GF-D8 (cell line): ENCODE measurements at places on chromosomes 7 and 10.

- DNase-seq = peak; percentile 53
Measured at GRCh38 chr7:149310113-149310836, 48.3 kb downstream of the ZNF783 start.

DNA sequence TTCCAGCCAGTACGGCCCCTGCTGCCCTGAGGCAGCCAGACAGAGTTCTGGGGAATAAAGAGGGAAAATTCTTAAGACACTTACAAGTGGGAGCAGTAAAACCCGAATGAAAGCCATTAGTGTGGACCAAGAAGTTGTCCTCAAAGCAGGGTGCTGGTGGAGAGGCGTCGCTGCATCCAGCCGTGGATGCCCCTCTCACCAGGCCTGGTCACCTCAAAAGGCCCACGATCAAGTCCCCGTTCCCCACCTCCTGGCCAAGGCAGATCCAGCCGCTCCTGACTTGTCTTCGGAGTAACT, 656 bp downstream of the VSTM4 start:
- DNase-seq = no peak

DNA sequence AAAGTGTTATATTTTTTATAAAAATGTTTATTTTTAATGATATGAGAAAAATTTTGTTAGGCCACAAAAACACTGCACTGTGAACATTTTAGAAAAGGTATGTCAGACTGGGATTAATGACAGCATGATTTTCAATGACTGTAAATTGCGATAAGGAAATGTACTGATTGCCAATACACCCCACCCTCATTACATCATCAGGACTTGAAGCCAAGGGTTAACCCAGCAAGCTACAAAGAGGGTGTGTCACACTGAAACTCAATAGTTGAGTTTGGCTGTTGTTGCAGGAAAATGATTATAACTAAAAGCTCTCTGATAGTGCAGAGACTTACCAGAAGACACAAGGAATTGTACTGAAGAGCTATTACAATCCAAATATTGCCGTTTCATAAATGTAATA, 64.8 kb upstream of the CAPZA2 start:
- DNase-seq = no peak

DNA sequence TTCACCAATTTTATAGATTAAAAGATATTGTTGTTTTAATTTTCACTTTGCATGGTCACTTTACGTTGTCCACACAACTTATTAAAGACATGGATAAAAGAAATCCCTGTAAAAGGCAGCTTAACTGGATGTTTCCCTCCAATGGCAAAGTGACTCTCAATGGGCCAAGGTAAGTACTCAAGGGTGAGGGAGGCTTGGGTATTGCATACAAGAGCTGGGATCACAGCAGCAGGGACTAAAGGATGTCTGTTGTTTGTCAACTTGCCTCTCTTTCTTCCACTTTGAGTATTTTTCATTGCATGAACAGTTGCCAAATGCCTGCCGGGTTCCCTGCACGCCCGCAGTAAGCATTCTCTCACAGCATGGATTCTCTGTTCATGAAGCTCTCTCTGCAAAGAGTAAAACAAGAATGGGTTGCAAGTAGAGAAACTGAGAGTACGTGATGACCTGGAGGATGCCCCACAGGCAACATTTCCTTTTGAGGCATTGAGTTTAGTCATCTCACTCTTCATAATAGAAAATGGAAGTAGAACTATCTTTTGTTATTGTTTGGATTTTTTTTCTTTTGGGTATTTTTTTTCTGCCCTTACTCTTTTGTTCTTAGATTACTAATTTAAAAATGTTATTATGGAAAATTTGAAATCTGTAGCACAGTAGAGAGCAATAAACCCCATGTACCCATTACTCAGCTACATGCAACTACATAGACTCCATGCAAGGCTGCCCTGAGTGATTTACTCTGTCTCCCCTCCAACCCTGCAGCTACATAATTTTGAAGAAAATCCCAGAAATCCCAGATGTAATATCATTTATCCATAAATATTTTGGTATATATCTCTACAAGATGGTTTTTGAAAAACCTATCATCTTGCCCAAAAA, 26.3 kb downstream of the GPR141 start:
- DNase-seq = no peak

- DNase-seq = peak; percentile 34
Measured at GRCh38 chr7:100132697-100133151, 6.0 kb downstream of the MBLAC1 start.

GRCh38 chr10:73647875-73648651, 6.8 kb upstream of the MYOZ1 start:
- no peak for DNase-seq

- no peak for DNase-seq
Measured at GRCh38 chr10:32111585-32111984, 55.4 kb upstream of the KIF5B start.

DNA sequence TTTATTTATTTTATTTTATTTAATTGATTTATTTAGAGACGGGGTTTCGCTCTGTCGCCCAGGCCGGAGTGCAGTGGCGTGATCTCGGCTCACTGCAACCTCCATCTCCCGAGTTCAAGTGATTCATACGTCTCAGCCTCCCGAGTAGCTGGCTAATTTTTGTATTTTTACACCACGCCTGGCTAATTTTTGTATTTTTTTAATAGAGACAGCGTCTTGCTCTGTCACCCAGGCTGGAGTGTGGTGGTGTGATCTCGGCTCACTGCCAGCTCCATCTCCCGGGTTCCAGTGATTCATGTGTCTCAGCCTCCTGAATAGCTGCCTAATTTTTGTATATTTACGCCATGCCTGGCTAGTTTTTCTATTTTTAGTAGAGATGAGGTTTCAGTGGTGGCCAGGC, 34.2 kb downstream of the AP5Z1 start:
- DNase-seq = no peak

GRCh38 chr7:1425292-1426136, 33.8 kb downstream of the MICALL2 start:
- no peak for DNase-seq

DNA sequence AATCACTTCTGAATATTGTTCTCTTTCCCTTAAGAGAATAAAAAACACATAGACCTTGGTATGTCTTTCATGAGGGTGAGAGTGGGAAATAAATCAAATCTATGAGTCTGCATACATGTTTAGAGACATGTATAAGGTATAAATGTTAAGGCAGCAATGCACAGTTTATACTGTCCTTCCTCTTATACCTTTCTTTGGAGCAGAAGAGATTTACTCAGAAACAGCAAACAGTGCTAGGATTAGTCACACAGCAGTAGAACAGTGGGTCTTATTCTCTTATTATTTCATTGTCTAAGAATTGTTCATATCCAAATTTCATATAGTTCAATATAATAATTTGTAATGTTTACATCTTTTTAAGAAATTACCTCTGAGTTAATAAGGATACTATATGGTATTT, 126.7 kb upstream of the TMEM196 start:
- no peak for DNase-seq

DNA sequence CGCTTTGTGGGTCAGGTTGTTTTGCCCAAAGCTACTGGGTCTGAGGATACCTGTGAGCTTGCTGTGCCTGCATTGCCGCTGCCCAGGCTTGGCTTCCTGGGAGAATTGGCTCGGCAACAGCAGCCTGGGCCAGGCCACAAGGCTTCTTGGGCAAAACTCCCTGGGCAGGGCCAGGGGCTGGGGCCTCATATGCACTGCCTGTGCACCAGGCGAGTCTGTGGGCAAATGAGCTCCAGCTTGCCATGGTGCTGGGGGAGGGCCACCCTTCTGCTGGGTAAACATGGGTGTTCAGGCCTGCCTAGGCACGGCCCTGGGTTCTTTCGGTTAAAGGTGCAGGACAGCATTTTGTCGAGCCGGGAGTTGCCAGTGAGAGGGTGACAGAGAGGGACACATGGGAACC, 19.4 kb downstream of the ZMIZ1 start:
- DNase-seq = no peak

DNA sequence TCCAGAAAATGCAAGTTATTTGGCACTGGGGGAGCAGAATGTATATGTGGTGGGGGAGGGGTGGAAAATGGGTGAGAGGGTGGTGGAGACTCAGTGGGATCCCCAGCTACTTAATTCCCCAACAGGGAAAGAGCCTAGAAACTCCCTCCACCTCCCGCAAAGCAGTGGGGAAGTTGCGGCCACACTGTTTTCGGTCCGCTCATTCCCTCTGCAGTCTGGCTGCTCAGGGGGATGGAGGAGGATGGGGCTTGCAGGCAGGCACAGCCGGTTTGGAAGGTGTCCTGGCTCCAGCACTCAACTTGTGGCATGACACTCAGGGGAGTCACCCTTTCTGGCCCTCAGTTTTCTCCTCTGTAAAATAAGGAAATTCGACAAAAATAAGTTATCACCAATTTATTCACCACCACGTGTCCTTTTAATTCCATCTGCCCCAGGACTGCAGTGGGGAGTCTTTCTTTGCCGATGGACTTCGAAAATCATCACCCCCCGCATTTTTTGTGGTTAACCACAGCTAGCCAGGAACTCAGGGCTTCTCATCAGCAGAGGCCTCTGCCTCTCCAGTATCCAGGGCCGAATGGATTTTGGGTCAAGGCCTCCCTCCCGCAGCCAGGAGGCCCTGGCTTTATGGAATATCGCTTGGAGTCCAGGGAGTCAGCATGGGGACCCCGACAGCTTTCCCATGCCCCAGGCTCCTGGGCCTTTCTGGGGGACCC, 1.6 kb upstream of the HTRA1 start:
- no peak for DNase-seq

GRCh38 chr10:132520177-132520811, 17.3 kb upstream of the INPP5A start:
- no peak for DNase-seq
